ENCODE measurements at places on chromosomes 6 and 20.

GRCh38 chr6:107576852-107577251 is 86.9 kb downstream of the SOBP start:
- no peak for DNase-seq

DNA sequence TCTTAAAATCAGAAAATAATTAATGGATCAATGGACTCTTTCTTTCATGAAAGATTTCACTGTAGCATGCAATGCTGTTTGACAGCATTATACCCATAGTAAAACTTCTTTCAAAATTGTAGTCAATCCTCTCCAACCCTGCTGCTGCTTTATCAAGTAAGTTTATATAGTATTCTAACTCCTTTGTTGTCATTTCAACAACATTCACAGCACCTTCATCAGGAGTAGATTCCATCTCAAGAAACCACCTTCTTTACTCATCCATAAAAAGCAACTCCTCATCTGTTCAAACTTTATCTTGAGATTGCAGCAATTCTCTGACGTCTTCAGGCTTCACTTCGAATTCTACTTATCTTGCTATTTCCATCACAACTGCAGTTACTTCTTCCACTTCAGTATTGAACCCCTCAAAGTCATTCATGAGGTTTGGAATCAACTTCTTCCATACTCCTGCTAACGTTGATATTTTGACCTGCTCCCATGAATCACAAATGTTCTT is 26.4 kb upstream of the BACH2 start:
- DNase-seq, result no peak

GRCh38 chr20:7981374-7981773 is 38.2 kb downstream of the TMX4 start:
- DNase-seq, result no peak

GRCh38 chr20:2806351-2806701 is 5.9 kb upstream of the CPXM1 start:
- no peak for DNase-seq

DNA sequence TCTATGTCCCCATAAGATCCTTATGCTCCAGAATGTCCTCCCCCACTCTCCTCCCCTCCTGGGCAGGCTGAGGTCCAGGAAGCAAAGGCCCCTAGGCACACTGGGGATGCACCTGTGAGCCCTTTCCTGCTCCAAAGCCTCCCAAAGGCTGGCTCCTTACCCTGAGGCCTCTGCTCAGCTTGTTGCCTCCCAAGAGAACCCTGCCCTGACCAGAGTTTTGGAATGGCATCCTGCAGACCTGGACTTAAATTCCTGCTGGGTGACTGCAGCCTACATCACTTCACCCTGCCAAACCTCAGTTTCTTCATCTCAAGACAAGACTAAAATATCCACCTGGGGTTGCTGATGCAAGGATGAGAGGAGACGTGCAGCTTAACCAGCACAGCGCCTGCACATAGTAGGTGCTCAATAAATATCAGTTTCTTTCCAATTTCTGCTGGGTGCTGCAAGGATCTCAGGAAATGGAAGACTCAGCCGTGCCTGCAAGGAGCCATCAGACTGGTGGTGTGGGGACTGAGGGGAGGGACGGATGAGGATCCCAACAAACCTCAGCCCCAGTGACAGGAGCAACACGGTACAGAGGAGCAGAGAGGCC is 2.1 kb upstream of the LBP start:
- DNase-seq, result no peak

- no peak for DNase-seq
Measured at GRCh38 chr6:72102561-72102960, 216.2 kb downstream of the RIMS1 start.

DNA sequence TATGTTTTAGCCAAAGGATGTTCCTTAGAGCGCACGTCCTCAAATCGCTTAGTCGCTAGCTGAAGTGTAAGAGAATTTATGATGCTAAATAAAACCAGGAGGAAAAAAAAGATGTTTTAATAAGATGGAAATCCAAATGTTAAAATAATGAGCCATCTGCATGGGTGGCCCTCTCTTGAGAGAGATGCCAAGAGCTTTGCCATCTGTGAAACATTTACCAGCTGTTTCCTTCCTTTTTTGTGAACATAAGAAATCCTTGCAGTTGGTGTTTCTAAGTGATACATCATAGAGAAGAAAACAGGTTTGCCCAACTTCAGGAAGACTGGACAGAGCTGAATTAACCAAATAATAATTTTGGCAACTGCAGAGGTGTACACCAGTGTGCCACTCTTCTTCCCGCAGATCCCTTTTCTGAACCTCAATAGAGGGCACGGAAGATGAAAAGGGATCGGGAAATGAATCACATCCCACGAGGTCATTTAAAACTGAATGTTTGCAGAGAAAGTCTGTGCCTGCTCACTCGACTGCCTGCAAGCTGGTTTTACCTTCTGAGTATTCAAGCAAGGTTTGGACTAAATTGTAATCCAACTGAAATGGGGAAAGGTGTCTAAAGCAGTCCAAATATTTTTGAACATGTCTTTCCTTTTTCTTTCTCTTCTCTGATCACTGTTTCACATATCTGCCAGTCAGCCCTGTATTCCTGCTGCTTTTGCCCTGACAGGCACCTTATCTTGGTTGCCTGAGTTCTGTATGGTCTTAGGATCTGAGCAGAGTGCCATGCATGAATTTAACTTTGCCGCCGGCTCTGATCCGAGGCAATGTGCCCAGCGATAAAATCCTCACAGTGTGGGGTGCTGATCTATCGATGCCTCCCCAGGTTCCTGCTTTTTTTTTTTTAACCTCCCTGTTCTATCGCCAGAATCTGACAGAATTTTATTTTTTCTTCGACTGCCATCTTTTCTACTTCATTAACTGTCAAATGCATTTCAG is 35.5 kb upstream of the TSHZ2 start:
- no peak for DNase-seq

DNA sequence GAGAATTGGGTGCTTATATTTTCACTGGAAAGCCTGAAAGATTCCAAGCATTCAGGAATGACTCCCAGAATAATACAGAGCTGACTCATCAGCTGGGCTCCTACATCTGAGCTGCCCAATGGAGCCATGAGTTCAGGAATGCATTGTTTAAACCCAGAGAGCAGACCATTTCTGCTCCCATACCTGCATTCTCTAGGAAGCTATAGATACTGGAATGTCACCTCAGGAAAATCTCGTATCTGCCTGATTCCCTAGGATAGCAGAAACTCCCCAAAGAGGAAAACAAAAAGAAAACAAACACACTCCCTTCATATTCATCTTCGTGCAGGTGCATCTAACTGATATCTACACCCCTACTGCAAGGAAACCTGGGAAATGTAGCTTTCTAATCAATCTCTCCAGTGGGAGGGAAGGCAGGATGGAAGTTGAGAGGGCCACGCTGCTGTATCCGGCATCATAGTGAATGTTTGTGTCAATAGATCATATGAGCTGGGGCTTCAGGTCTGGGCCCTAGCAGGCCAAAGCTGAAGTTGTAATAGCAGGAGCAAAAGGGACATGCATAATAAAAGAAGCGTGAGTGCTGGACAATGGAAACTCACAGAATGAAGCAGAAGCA is 8.2 kb upstream of the SLC2A12 start:
- DNase-seq, result no peak

GRCh38 chr6:3825331-3825831 is 23.8 kb upstream of the FAM50B start:
- no peak for DNase-seq

- DNase-seq, result no peak
Measured at GRCh38 chr6:16789329-16790038, 28.2 kb upstream of the ATXN1 start.

GRCh38 chr6:70395301-70395672 is 18.0 kb upstream of the FAM135A start:
- no peak for DNase-seq

GRCh38 chr6:149033454-149033853 is 284.1 kb upstream of the TAB2 start:
- no peak for DNase-seq

DNA sequence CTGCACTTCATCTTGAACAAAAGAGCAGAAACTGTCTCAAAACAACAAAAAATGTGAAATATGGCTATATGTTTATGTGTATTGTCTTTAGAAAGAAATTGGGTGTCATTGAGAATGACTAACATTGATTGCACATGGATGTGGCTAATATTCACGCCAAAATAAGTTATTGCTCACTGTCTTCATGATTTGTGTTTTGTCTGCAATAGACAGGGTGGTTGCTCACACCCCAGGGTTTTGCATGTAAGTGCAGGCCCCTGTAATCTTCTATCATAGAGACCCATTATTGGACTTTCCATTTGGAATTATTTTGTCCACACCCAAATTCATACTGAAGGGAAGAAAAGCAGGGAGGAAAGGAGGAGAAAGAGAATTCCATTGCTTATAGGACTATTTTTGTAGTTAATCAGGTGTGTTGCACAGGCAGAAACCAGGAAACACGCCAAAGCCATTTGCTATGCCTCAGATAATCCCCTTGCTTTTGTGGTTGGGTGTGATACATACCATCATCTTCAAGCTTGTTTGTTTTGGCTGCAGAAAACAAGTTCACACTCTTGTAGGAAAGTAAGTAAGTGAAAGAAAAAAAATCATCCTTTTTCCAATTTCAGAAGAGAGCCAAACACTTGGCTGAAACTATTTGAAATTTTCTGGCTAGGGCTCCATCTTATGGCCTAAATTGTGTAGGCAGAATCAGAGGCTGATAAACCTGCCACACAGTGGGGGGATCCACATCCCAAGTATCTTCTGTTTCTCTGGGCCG is 214.1 kb downstream of the COL12A1 start:
- no peak for DNase-seq

DNA sequence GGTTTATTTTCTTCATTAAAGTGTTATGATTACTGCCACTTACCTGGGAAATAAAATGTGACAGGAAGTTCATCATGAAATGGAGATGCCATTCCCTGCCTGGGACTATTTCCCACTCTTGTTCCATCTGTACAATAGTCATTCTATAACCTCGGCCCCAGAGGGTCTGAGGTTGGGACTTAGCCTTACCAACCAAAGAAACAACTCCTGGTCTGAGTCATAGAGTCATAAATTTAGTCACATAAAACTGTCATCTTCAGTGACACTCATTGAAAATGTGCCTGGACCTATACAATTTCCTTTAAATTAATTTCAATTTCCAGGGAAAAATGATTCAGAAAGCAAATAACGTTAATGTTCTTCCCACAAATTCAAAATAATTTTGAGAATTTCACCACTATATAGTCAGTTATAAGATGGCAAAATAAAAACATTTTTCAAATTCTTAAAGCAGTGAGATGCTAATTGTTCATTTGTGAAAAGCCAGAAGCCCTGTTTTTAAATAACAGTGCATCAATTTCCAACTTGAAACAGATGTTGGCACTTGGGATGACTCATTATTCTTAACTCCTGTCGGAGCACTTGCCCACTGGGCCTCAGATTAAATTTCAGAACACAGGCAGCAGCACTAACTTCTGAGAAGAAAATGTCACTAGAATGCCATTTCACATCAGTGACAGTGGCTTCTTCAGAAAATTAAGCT is 201.2 kb upstream of the SMLR1 start:
- no peak for DNase-seq

DNA sequence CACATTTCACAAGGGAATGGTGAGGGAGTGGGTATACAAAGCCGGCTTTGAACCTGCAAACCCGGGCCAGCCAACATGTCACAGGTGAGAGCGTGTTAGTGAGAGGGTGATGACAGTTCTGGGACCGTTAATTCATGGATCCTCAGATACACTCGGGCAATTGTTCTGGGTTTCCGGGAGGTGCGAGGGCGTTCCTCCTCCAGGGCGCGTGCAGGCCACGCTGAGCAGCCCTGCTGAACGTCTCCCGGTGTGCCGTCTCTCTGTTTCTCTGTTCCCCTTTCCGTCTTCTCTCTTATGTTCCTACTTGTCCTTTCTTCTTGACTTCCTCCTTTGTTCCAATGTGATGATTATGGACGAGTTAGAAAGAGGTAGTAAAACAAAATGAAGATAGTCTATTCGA is 130.0 kb upstream of the GMDS start:
- no peak for DNase-seq

- no peak for DNase-seq
Measured at GRCh38 chr20:13212750-13213149, 8.3 kb upstream of the ISM1 start.

- DNase-seq, result peak; percentile 17
Measured at GRCh38 chr6:131736003-131736596, 25.3 kb upstream of the CTAGE9 start.

GRCh38 chr6:154394571-154394970 is 38.0 kb upstream of the IPCEF1 start:
- no peak for DNase-seq

DNA sequence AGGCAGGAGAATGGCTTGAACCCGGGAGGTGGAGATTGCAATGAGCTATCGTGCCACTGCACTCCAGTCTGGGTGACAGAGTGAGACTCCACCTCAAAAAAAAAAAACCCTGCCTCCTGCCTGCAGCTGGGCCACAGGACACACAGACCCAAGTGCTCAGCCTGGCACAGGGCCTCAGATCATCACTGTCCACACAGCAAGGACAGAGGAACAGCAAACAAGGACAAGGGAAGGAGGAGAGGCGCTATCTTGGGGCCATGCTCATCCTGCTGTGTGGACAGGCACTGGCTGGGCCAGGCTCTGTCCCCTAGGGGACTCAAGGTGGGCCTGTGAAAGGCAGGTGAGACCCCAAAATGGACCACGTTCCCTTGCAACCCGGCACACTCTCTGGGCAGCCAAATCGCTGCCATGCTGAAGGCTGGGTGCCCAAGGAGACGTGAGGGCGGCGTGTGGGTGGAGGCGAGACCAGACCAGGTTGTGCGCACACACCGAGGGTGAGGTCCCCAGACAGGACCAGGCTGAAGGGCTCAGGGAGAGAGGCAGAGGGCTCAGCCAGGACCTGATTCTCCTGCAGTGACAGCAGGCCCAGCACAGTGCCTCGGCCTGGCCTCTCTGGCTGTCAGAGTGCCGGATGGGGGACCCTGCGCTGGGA is 9.1 kb downstream of the UCKL1 start:
- no peak for DNase-seq

DNA sequence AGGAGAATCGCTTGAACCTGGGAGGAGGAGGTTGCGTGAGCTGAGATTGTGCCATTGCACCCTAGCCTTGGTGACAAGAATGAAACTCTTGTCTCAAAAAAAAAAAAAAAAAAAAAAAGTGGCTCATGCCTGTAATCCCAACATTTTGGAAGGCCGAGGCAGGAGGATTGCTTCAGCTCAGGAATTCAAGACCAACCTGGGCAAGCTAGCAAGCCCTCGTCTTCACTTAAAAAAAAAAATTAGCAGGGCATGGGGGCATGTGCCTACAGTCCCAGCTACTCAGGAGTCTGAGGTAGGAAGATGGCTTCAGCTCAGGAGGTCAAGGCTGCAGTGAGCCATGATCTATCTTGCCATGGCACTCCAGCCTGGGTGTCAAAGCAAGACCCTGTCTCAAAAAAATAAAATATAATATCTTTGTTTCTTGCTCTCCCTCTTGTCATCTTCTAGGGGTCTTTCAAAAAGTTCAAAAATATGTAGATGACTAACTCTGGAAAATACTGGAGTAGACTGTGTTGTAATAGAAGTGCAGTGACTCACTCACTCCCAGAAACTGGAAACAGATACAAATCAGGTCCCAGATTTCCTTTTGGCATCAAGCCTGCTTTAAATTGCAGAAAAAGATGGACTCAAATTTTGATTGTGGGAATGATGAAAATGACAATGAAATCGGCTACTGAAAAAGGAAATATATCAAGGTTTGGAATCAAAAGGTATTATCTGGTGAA is 2.8 kb upstream of the GINM1 start:
- no peak for DNase-seq

Measured in SK-N-DZ (cell line).